Fibroblast of upper back skin (primary cell): ENCODE measurements at places on chromosomes 2 and 18.

- DNase-seq, result peak; percentile 12
Measured at GRCh38 chr2:177530561-177530960, 138.0 kb downstream of the AGPS start.

DNA sequence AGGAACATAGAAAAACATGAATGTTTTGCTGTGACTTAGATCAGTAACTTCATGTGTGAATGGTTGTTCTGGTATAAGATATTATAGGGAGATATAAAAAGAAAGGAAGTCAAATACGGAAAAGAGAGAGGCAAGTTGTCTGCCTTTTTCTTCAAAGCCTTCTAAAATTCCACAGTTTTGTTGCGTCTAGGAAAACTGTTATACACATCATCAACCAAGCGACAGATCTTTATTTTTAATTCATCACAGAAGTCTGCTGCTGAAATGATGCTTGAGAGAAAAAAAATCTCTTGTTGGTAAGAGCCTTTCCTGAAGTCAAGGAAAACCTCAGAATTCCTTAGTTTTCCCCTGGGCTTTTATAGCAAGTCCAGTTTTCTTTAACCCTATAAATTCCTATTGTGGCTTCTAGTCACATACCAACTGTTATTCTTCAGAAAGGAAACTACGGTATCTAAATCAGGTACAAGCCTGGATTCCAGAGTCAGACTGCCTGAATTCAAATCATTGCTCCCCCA lies 36.3 kb upstream of the TANC1 start:
- peak; percentile 95 for DNase-seq

DNA sequence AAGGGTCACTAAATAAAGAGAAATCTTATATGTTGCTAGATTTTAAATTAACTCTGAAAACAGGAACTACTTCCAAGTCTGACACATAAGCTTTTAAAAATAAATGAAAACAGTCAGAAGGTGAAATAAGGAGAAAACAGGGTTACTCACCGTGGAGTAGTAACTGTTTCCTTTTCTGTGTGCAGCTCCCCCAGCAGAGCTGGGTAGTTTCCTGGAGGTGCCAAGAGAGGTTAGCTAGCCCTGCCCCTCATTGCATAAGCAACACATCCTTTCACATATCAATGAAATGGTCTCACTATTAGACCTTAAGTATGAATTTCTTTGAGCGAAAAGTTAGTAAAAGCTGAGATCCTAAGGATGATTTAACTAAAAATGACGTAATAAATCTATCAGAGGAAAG lies 54.0 kb upstream of the GPR75 start:
- DNase-seq, result peak; percentile 30

DNA sequence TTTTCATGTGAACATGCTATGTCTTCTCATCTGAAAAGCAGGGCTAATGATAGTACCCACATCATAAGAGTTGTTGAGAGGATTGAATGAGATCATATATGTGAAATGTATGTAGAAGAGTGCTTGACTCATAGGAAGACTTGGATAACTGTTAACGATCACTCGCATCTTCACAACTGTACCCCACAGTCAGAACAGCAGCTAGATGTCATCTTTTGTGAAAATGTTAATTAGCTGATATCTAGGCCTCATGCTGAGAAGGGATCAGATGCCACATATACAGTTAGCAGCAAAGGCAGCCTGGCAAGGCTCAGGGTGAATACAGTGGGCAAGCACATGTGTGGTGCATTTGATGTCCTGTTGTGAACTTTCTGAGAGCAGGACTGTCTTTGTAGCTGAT lies 24.2 kb downstream of the MAP3K20 start:
- no peak for DNase-seq

GRCh38 chr18:23281626-23282436 lies 146.5 kb downstream of the CABLES1 start:
- peak; percentile 35 for DNase-seq

DNA sequence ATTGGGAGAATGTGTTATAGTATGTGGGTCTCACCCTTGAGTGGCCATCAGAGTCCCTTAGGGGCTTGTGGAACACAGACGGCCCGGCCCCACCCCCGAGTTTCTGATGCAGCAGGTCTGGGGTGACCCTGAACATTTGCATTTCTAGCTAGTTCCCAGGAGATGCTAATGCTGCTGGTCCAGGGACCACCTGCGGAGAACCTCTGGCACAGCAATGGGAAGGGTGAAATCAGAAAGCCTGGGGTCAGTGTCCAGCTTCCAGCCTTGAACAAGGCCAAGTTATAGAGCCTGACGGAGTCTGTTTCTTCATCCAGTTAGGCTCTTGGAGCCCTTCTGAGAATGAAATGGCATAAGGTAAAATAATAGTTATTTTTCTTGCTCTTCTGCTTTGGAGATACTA lies 126.5 kb downstream of the RGPD3 start:
- DNase-seq, result no peak

- no peak for DNase-seq
Measured at GRCh38 chr2:111058264-111058663, 62.5 kb upstream of the BCL2L11 start.

DNA sequence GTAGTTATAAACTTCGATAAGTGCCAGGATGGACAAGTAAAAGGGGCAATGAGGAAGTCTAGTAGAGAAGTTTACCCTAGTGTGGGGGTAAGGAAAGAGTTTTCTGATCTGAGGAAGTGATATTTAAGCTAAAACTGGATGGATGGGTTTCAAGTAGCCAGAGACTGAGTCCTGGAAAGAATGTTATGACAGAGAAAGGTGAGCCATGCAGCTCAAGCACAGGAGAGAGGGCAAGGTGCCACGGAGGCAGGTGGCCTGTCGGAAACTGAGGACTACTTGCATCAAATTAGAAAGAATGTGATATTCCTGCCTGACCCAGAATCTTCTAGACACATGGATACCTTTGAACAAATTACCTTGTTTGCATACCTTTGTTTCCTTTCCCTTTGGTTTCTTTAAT lies 26.5 kb downstream of the NMUR1 start:
- no peak for DNase-seq

GRCh38 chr2:234446404-234447076 lies 50.3 kb downstream of the ARL4C start:
- no peak for DNase-seq

DNA sequence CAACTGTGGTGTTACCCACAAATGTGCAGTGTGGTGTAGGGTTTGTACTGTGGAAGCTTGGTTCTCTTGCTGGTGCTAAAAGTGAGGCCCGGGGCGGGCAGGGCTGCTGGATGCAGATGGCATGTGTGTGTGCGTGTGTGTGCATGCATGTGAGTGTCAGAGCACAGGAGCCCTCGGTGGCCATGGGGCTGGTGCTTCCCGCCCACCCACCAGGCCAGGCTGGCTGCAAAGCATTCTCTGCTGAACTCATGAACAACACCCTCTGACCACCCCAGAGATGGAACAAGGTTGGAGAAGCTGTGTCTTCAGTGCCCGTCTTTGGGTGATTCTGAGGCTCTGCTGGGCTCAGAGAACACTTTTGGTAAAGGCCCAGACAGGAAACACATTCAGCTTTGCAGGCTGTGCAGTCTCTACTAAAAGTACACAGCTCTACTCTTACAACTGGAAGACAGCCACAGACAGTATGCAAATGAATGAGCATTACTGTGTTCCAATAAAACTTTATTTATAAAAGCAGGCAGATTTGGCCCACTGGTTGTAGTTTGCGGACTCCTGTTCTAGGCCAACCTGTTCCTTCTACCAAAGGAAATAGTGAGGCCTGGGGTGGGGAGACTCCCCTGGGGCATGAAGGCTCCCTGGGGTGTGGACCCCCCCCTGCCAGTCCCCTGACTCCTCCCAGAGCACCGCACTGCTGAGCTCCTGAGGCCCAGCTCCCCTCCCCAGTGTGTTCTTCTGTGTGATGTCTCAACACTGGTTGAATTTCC lies 225.3 kb upstream of the HDAC4 start:
- no peak for DNase-seq

GRCh38 chr2:207871911-207872310 lies 102.2 kb upstream of the FZD5 start:
- no peak for DNase-seq

DNA sequence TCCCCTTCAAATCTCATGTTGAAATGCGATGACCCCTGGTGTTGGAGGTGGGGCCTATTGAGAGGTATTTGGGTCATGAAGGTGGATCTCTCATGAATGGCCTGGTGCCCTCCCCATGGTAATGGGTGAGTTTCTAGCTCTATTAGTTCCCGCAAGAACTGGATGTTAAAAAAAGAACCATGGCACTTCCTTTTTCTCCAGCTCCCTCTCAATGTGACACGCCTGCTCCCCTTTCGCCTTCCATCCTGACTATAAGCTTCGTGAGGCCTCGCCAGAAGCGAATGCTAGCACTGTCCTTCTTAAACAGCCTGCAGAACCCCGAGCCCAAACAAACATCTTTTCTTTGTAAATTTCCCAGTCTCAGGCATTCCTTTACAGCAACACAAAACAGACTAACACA lies 303.2 kb upstream of the REV1 start:
- DNase-seq, result no peak

- DNase-seq, result peak; percentile 8
Measured at GRCh38 chr2:159454185-159454584, 162.2 kb downstream of the BAZ2B start.

DNA sequence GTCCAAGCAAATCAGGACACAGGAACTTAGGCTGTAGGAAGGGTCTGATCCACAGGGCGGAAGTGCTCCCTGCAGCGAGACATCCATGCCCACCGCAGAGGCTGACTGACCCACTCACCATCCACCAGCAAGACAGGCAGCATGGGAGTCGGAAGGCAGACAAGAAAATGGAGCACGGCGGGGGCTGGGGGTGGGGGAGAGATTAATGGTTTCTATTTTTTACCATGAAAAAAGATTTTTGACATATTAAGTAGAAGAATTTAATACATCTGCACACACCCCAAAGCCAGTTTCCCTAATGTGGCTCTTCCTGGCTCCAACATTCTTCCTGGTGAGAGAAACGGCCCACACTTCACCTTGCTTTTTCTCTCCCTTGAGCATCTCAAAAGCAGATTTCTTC lies 55.1 kb upstream of the ST8SIA3 start:
- no peak for DNase-seq

DNA sequence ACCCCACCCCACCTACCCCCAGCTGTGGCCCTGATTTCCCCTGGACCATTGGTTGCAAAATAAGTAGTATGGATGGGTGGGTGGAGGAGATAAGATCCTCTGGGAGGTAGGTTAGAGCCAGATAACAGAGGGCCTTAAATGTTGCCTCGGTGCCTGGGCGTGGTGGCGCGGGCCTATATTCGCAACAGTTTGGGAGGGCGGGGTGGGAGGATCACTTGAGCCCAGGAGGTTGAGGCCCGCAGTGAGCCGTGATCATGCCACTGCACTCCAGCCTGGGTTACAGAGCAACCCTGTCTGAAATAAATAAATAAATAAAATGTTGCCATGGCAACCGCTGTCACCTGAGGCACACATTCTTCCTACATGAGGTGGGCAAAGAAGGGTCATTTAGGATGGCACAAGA lies 103.3 kb upstream of the GATA6 start:
- no peak for DNase-seq
